ENCODE measurements at places on chromosomes 3 and 15. TPM values are rescaled to one million over a fixed set of nuclear protein-coding genes. Genes with fewer than 3 reads are reported as not detected.

TM4SF1 gene
- total RNA-seq: 28.9 TPM

NANOGP8 gene
- total RNA-seq: not detected

TNNC1 gene
- 12.4 TPM for total RNA-seq

GOLGA6B gene
- 0.36 TPM for total RNA-seq

PIK3CB gene
- total RNA-seq: 20.3 TPM

- H3K36me3 ChIP-seq: peaks cover 8% of the 10 kb centered on the region
- H3K27ac ChIP-seq: no peak overlapping the region
- DNase-seq: peak; percentile 76
- no peaks in the 10 kb centered on the region for H3K4me1 ChIP-seq
- no peak overlapping the region for H3K4me3 ChIP-seq
Observed at GRCh38 chr3:16332904-16333426, 68.0 kb downstream of the OXNAD1 start.

- H3K27ac ChIP-seq: peak overlapping the region; percentile 99
- H3K4me1 ChIP-seq: no peaks in the 10 kb centered on the region
- peak; percentile 23 for DNase-seq
- no peaks in the 10 kb centered on the region for H3K27me3 ChIP-seq
- no peaks in the 10 kb centered on the region for H3K36me3 ChIP-seq
- peak overlapping the region; percentile 96 for H3K4me3 ChIP-seq
Observed at GRCh38 chr15:40594429-40594836, 384 bp downstream of the KNL1 start.

DNA sequence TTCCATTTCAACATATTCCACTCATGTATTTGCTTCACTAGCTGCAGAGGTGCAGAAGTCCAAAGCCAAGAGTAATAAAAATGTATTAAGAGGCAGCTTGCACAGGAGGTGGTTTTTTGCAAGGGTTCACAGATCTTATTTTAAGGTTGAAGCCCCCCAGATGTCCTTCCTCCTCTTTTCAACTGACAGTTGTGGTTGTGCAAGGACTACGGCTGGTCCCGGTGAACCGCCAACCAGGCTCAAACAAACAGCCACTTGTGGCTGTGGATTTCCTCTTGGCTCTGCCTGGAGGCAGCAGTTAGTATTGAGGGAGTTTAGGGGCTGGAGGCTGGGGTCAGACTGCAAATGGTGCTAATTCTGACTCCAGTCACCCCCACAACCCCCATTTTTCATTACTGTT is 240.7 kb upstream of the TBC1D5 start:
- no peak overlapping the region for H3K4me3 ChIP-seq
- no peaks in the 10 kb centered on the region for H3K36me3 ChIP-seq
- H3K4me1 ChIP-seq: no peaks in the 10 kb centered on the region

GRCh38 chr15:68279779-68280753 is 2.5 kb downstream of the FEM1B start:
- peak overlapping the region; percentile 92 for H3K27ac ChIP-seq
- H3K4me1 ChIP-seq: peaks cover 28% of the 10 kb centered on the region
- peak overlapping the region; percentile 73 for H3K4me3 ChIP-seq
- no peak for DNase-seq

DNA sequence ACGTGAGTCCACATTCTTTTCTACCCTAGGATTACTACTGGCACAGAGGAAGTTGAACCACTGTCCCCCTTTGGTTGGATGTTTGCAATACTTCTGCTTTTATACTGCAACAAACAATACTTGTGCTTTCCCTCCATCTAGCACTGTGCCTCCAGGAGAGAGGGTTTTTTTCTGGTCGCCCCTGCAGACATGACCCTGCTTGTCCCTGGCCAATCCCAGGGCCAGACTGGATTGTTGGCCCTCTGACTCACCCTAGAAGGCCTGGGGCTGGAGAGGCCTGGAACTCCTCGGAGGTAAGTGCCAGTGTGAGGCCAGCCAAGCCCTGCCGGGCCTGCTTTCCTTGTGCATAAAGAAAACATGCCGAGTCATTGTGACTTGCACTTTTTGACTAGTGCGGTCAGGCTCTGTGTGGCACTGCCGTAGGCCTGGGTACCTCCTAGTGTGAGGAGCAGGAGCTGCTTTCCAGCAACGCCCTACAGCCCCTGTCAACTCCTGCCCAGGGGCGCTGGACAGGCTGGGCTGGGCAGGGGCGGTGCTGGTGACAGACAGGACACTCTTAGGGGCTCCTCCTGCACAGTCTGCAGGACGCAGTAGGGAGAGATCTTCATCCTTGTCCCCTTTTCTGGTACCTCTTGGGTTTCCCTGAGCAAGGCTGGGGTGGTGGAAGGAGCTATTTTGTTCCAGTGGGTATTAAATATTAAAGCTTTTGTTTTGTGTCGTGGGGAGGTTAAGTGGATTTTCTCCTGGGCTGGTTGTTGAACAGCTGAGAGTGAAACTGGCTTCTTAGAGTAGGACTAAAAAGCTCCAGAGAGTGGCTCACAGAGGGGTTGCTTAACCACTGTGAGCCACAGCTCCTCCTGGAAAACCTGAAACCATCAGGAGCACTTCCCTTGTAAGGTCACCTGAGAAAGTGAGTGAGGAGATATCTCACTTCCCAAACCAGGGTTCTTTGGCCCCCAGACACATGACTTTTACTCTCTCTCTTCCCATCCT is 14.4 kb upstream of the TKT start:
- DNase-seq: peak; percentile 97
- no peaks in the 10 kb centered on the region for H3K27me3 ChIP-seq
- peaks cover 13% of the 10 kb centered on the region for H3K4me1 ChIP-seq
- H3K27ac ChIP-seq: peak overlapping the region; percentile 91

DNA sequence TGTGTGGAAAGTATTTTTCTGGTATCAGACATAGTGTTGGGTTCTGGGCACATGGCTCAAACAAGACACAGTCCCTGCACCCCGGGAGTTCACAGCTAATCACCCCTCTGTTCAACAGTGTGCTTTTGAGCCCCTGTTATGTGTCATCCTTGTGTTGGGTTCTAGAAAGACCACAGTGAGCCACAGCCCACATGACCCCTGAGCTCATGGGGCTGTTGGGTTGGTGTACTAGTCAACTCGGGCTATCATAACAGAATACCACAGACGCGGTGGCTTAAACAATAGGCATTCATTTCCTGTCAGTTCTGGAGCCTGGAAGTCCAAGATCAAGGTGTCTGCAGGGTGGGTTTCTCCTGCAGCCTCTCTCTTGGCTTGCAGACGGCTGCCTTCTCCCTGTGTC is 100.0 kb downstream of the DNAJB8 start:
- H3K27ac ChIP-seq: no peak overlapping the region
- peaks cover 7% of the 10 kb centered on the region for H3K27me3 ChIP-seq
- no peaks in the 10 kb centered on the region for H3K4me1 ChIP-seq
- no peaks in the 10 kb centered on the region for H3K36me3 ChIP-seq
